T-helper 2 cell treated with Interferon-gamma antibody and Interleukin-4, amounts not matched to agents 5 μg/mL and 100 μg/mL, for 36 hours (primary cell): ENCODE measurements at places on chromosomes 3 and 15.

GRCh38 chr3:190512666-190513065 lies 1.2 kb upstream of the IL1RAP start:
- no peak for DNase-seq

GRCh38 chr3:170712798-170713197 lies 126.9 kb upstream of the SLC7A14 start:
- no peak for DNase-seq

DNA sequence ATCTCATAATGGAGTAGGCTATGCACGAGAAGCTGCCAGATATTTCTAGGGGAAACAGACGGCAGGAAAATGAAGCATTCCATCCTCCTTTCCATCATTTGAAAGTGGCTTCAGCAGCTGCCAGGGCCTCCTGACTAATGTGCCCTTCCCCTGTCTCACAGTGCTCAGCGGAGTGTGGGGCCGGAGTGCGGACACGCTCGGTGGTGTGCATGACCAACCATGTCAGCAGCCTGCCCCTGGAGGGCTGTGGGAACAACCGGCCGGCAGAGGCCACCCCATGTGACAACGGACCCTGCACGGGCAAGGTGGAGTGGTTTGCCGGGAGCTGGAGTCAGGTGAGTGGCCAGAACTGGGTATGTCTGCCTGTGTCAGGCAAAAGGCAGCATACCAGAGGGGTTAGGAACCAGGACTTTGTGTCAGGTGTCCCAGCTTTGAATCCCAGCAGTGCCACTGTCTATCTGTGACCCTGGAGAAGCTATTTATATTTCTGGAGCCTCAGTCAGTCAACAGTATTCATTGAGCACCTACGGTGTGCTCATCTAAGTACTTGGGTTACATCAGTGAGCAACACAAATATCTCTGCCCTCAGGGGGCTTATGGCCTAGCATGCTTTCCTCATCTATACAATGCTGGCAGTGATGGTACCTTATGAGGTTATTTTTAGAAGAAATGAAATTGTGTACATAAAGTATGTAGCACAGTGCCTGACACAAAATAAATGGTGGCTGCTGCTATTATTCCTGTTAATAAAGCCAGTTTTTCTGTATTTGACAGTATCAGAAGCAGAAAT lies 52.4 kb upstream of the NR2E3 start:
- no peak for DNase-seq

DNA sequence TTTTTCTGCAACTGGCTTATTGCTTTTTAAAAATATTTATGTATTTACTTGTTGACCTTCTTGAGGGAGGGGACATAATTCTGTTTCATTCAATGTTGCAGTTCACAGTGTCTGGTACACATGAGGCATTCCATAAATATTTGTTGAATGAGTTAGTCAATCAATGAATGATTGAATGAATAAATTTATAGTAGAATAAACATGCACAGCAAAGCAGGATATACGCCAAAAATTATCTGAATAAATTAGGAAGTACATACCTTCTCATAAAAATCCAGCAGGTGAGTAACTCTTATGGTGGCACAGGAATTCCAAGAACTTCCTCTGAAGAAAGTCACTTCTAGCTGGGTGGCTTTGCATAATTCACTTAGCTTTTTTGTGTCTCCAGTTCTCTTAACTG lies 469.4 kb upstream of the ATP11B start:
- no peak for DNase-seq

GRCh38 chr3:113773381-113773780 lies 26.5 kb downstream of the ATP6V1A start:
- DNase-seq = no peak

DNA sequence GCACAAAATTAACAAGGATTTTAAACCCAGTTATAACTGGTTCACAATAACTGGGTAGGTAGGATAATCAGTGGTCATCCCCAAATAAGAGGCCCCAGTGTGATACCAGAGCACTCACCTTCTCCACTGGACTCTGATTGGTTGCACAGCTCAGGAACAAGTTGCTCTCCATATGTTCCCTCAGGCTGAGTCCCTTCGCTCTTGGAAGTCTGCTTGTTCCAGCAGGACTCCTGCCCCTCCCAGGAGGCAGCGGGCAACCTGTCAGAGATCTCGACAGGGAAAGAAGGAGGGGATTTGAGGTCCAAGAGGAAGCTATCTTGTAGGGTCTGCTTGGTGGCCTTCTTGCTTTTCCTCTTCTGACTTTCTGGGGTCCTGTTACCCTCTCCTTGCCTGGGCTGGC lies 51.6 kb upstream of the HEG1 start:
- no peak for DNase-seq

GRCh38 chr15:77201665-77202064 lies 130.8 kb upstream of the TSPAN3 start:
- DNase-seq = no peak

DNA sequence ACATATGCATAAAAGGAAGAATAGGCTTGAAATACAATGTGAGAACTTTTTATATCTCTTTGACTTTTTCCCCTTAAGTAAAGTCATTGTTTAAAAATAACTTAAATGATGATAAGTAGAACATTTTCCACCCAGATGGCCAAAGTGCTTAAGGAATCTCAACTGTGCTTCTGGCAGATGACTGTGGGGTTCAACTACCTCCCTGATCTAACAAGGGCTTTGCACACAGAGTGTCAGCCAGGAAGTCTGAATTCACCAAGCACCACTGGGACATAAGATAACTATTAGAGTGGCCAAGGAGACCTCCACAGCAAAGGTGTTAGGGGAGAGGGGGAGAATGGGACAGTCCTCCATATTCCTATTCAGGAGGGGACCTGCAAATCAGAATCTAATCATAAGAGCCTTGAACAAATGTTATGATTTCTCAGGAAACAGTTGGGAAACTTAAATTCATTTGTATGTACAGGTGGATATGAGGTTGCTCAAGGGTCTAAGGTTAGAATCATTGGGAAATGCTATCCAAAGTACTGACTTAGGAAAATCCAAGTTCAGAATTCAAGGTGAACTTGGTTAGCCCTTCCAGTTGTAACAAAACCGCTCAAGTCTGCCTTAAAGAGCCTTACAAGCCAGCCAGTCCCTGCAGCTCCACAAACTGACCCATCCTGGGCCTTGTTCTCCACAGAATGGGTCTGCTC lies at the start of gene FETUB:
Gene FETUB, plus strand, starts transcription at position 622 of the 695 bp plus-strand sequence. Its CDS starts 62 bp downstream, at position 684.
- DNase-seq = no peak

GRCh38 chr15:93428807-93429351 lies 339.9 kb upstream of the RGMA start:
- no peak for DNase-seq

DNA sequence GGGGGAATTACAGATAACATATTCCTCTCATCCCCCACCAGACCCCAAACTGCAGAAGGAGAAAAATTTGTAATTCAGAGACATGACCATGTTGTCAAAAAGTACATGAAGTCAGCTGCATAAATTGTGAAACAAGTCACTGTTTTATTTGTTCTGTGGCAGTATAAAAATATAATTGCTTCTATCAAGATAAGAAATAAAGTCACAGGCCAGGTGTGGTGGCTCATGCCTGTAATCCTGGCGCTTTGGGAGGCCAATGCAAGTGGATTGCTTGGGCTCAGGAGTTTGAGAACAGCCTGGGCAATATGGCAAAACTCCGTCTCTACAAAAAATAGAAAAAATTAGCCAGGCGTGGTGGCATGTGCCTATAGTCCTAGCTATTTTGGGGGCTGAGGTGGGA lies 87.7 kb upstream of the DPH6 start:
- DNase-seq = no peak

- DNase-seq = no peak
Measured at GRCh38 chr3:170012683-170013400, 25.0 kb upstream of the GPR160 start.

DNA sequence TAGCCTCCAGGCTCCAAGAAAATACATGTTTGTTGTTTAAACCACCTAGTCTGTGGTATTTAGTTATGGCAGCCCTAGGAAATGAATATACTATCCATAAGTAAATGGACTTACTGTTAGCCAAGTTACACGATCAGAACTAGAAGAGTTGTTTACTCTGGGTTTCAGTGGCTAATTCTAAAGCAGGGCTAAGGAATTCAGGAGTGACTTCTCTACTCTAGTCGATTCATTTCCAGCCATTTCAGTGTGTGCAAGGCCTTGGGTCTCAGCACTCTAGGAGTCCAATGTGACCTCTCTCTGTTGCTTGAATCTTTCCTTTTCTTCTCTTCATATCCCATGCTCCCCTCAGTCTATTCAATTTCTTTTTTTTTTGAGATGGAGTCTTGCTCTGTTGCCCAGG lies 66.7 kb downstream of the BHLHE40 start:
- DNase-seq = no peak

- no peak for DNase-seq
Measured at GRCh38 chr3:172903642-172904320, 153.3 kb downstream of the ECT2 start.

GRCh38 chr15:52480990-52481389 lies 47.7 kb downstream of the MYO5A start:
- DNase-seq = no peak

GRCh38 chr3:51591231-51591630 lies 52.7 kb downstream of the RAD54L2 start:
- no peak for DNase-seq

- no peak for DNase-seq
Measured at GRCh38 chr15:93141371-93141794, 52.4 kb upstream of the RGMA start.

DNA sequence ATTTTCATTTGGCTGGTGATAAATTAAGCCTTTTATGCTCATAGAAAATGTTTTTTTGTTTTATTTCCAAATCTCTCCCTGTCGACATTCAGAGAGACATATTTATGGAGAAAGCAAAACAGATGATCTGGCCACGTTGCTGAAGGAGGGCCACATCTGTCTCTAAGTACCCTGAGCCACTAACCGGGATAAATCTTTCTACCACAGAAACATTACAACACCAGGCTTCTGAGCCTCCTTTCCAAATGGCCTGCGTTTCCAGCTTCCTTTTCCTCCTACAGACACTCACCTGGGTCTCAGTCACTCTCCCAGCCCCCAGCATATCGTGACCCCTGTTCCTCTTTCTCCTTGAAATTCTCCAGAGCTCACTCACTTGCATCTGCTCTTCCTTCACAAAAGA lies 161.0 kb downstream of the ARRDC4 start:
- DNase-seq = no peak

- DNase-seq = no peak
Measured at GRCh38 chr3:194223951-194224350, 88.0 kb downstream of the HES1 start.

- no peak for DNase-seq
Measured at GRCh38 chr15:100308213-100308600, 33.6 kb downstream of the ADAMTS17 start.

- no peak for DNase-seq
Measured at GRCh38 chr3:176341963-176342362, 855.3 kb downstream of the TBL1XR1 start.

- no peak for DNase-seq
Measured at GRCh38 chr3:13371100-13372075, 48.7 kb downstream of the NUP210 start.
